ENCODE measurements at places on chromosomes 1 and 21. TPM values are rescaled to one million over a fixed set of nuclear protein-coding genes. Genes with fewer than 3 reads are reported as not detected.

The OLIG1 gene
- total RNA-seq: not detected

The ETNK2 gene
- total RNA-seq: 1.7 TPM

The NBPF4 gene
- 0.31 TPM for total RNA-seq

The CNKSR1 gene
- 1.1 TPM for total RNA-seq

The RHD gene
- not detected for total RNA-seq

The CCDC28B gene
- 24.6 TPM for total RNA-seq

DNA sequence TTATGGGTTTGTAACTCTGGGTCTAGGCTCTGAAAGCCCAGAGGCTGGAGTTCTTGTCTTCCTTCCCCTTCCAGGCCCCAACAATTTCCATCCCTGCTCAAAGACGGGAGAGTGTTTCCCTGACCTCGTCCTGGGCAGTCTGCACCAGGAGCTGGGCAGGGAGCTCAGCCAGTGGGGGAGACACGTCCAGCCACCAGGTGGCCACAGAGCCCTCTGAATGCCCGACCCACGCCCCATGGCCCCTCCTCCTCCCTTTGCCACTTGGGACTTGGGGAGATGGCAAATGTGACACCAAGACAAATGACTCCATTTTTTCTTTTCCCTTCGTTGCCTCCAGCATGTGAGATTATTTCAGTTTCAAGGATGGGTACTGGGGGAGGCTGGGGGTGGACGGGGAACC lies 159.9 kb upstream of the AJAP1 start:
- DNase-seq: no peak

DNA sequence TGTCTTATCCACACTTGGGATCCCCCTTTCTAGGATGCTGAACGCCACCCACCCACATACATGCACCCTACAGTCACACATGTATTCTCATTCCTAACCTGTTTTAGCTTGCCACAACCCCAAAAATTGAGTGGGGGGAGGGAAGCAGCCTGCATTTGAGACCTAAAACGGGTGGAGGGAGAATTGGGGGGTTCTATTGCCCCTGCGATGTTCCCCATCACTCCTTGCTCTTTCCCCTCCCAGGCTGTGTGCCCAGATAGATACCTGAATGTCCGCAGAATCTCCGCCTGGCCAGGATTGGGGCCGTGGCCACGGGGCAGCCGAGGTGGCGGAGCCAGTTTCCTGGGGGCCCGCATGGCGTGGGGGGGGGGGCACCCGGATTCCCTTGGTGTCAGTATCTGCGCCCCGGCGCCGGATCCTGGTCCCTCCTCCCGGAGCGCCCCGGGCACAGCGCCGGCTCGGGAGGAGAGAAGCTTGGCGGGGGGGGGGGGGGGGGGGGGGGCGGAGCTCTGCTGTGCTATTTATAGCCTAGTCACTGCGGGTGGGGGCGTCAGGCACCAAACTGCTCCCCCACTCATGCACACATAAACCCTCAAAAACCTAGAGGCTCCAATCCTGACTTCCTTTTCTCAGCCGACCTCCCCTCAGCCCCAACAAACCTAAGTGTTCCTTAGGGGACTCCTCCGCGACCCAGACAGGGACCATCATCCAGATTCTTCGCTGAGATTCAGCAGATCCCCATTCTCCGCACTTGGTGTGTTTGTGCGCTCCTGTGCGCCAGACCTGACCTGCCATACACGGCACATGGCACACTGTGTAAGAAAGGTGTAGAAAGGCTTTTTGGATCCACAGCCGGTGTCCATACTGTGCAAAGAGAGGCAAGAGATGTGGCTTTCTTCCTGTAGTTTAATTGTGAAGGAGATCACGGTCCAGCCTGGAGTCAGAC lies 1.9 kb downstream of the ANKRD34A start:
- DNase-seq: peak; percentile 32

DNA sequence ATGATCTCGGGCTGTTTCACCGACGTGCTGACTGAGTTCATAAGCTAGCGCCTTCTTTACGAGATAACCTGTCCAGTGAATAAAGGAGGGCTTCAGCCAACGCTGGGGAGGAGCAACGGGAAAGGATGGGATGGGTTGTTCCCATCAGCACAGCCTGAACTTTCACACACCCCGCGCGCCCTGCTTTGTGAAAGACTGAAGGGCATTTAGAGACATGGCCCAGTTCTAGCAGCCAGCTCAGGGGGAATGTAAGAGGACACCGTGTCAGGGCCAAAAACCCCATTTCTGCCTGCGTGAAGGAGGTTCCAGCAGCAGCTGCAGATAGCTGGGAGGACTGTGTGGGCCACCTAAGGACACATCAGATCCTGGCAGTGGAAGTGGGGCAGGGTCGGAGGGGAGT lies 255.1 kb upstream of the RAB4A start:
- no peak for DNase-seq

DNA sequence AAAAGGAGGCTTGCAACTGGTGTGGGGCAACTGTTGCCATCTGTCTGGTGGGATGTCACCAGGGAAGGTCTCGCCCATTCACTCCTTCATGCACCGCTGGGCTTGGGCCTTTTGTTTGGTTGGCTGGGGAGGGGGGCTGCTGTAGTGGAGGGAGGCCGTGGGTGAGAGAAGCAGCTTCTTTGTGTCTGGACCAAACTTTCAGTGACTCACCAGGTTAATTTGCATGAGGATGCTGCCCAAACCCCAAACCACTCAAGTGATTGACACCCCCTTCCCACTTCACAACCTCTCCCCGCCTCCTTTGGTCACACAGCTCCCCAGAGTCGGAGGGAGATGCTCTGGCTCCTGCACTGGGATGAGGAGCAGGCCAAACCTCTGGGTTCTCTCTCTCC lies 19.7 kb downstream of the BTG2 start:
- DNase-seq: peak; percentile 75

DNA sequence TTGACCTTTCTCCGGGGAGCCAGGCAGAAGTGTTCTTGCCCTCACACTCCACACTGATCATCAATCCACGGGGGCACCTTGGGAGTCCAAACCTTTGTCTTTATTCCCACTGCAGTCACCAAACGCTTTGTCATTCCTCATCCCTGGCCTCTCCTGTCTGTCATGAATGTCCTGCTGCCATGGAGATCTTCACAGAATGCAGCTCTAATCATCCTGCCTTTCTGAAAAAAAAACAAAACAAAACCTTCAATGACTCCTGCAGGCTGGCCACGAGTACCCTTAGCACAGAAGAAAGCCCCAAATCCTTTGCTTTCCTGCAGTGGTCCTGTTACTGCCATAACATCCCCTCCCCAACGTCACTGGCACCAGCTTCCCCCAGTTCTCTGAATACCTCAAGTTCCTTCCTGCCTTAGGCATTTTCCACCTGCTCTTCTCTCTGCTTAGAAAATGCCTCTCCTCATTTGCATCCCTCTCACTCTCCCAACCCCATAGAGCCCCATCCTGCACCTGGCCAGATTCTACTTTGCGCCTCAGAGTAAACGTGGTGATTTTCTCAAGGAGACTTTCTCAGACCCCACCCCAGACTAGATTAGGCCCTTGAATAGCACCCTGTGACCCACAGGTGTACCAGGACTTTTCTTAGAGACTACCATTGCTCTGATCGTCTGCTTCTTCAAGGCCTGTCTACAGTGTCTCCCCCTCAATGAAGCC lies 131.2 kb downstream of the AK5 start:
- no peak for DNase-seq
